NCI-H1930 (cell line): ENCODE measurements at places on chromosomes 7 and 10.

GRCh38 chr7:129742256-129742655, 130.7 kb downstream of the NRF1 start:
- no peak for DNase-seq

DNA sequence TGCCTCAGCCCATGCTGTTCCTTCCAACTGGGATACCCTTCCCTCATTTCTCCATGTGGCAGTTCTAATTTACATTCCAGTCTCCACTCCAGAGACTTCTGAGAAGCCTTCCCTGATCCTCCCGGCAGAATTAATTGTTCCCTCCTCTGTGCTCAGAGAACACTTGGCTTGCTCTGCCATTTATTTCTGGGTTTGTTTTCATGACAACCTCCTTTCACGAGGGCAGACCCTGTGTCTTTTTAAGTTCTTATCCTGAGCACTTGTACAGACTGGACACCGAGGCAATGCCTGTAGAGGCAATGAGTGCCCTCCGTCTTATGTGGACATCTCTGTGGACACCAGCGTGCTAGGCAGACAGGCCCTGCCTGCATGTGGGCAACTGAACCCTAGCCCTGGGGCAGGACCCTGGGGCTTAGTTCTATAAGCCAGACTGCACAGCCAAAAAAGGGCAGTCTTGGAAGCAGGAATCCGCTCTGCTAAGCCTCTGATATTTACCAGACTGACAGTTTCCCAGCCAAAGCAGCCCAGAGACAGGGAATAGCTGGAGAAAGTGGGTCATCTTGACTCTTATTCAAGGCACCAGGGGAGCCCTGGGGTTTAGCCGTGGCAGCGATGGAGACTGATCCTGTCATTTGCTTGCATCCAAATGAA, 474.0 kb downstream of the RPS24 start:
- no peak for DNase-seq

GRCh38 chr7:20358106-20358505, 27.4 kb downstream of the ITGB8 start:
- no peak for DNase-seq

GRCh38 chr7:81839708-81840369, 70.0 kb upstream of the HGF start:
- DNase-seq: no peak

GRCh38 chr10:20767028-20767427, 130.1 kb downstream of the NEBL start:
- no peak for DNase-seq

DNA sequence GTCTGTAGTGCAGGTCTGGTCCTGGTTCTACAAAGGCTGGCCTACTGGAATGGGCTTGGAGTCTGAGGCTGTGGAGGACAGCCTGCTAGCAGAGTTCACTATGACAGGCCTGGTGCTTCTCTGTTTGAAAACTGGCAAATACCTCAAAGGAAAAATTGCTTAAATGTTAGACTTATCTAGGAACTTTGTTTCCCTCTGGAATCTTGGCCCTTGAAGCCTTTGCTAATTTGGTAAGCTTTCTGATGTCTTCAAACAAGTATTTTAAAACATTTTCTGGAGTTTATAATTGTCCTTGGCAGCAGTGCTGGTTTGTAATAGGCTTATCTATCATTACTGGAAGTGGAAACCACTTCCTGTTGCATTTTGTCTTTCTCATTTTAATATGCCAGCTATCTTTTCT, 139.7 kb downstream of the TMEM26 start:
- DNase-seq: no peak

DNA sequence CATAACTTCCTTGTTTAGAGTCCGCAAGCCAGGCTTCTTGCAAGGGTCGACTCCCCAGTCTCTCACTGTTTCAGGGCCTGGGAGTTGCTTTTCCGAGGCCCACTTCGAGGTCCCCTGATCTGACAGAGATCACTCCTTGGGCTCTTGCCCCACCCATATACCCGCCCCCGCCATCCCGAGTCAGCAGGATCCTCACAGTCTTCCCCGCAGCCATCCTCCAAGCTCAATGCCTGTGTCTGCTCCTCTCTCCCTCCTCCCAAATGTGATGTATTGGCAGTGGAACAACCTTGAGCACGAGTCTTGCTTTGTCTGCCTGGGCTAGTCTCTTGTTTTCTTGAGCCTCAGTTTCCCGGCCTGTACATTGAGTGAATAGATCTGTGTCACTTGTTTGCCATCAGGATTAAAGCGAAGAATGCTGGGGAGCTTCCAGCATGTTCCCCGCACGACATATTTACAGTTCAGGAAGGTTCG, 2.4 kb upstream of the HMX2 start:
- DNase-seq: no peak

DNA sequence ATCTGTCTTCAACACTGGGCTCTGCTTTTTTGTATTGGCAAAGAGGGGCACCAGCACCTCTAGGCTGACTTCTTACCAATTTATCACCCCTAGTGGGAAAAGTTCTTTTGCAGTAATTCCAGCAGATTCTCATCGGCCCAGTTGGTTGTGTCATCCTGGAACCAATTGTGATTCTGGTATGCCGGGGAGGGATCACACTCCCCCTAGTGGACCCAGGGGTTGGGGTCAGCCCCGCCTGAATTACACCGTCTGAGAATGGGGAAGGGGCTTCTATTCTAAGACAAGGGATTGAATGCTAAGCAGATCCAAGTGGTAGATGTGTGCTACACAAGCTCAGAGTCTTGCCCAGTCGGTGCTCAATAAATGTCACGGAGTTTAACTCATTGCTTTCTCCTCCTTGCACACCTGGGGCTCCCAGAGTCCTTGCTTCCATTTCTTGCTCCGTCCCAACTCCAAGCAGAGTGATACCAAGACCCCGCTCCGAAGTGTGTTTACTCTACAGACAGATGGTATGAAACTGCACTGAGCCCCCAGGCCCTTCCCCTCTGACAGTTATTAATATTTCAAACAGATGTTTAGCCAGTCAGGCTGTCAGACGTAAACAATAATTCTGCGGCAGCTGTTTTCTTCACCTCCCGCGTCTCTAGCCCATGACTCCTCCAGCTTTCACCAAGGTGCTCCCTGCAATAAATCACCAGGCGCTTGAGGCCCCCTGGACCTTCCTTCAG, 71.9 kb downstream of the C10orf105 start:
- DNase-seq: no peak

DNA sequence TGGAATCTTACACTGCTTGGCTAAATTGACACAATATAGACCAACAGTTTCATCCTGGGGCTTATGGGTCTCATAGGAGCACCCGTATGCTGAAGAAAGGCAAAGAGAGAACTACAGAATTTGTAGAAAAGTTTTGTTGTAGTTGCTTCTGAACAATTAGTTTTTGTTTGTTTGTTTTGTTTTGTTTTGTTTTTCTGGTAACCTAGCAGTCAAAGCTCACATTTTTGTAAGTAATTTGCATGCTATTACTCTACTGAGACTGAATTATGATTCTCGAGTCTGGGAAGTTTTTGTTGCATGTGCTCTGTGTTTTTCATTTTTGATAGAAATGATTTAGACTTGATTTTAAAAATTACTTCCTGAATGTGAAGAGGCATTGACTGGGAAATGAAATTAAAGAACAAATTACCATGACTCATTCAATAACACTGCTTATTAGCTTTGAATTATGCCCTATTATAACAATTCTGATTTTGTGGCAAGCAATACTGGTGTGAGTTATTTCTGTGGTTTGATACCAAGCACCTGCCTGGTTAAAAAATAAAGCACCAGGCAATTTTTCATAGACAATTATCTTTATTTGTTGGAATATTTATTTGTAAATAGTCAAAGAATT, 438 bp downstream of the LSMEM1 start:
- DNase-seq: no peak

DNA sequence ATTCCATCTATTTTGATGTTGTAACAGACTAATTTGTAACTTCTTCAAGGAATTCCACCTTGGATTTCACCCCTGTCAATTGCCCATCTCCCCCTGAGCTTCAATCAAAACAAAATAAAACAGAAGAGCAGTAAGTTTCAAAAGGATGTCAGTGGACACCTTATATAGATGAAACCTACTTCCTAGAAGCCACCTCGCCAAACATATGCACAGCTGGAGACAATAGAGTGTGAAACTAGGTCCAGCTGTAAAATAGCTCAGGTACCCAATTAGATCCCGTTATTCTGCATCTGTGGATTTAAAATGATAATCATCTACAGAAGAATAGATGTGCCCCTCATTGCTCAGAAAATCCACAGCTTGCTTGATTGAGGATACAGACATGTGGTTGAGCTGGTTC, 598.6 kb downstream of the SH2D4B start:
- DNase-seq: no peak

GRCh38 chr10:86347856-86348255, 18.7 kb downstream of the GRID1 start:
- no peak for DNase-seq

DNA sequence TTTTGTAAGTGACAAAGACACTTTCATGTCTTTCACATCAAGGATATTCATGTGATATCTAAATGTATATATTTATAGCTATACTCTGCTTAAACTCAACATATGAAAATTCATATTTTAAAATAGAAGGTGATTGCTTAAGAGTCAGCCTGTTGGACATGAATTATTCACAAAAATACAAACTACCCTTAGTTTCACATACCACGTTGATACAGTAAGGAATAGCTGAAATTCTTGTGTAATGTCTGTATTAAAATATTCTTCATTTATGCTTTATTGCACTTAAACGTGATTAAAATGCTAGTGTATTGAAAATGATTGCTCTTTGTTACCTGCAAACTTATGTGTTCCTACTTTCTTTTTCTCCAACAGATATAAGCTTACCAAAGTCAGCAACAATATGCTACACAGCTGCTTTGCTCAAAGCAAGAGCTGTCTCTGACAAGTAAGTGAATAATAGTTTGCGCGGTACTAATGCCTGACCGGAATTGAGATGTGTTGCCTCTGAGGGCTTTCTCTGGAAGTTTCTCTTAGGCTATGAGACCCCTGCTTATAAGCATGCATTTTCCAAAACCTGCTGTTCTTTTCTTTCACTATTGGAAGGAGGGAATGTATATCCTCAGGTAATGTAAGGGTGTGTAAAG, 133.8 kb downstream of the WNT2 start:
- DNase-seq: no peak

GRCh38 chr10:102918817-102919245, 737 bp downstream of the CNNM2 start:
- DNase-seq: no peak

- DNase-seq: no peak
Observed at GRCh38 chr10:131024259-131025131, 287.0 kb downstream of the TCERG1L start.

DNA sequence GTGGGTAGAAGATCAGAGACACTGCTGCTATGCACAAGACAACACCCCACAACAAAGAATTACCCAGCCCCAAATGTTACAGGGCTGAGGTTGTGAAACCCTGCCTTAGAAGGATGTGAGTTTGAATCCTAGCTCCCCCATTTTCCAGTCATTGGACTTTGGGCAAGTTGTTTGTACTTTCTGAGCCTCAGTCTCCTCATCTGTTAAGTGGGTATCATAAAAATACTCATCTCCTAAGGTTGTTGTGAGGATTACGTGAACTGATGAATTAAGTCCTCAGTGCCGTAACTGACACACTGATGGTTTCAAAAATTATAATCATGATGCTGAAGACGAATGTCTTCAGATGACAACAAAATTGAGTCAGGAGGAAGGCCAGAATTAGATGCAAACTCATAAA, 30.3 kb downstream of the RHOBTB1 start:
- DNase-seq: no peak

DNA sequence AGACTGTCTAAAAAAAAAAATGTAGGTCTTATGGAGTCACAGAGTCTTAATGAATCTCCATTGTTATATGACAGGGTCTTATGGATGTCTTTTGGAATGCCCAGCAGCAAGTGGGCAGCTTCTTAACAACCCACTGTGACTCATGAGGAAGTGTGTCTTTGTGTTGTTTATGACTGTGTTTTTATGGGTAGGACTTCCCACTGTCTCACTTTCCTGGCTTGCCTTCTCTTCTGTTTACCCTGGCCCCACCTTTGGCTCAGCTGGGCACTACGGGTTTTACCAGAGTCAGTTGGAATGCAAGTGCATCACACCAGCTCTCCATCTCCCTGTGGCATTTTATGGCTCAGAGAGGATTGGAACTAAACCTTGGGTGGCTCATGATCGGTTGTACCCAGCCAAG, 580.5 kb downstream of the AUTS2 start:
- no peak for DNase-seq

DNA sequence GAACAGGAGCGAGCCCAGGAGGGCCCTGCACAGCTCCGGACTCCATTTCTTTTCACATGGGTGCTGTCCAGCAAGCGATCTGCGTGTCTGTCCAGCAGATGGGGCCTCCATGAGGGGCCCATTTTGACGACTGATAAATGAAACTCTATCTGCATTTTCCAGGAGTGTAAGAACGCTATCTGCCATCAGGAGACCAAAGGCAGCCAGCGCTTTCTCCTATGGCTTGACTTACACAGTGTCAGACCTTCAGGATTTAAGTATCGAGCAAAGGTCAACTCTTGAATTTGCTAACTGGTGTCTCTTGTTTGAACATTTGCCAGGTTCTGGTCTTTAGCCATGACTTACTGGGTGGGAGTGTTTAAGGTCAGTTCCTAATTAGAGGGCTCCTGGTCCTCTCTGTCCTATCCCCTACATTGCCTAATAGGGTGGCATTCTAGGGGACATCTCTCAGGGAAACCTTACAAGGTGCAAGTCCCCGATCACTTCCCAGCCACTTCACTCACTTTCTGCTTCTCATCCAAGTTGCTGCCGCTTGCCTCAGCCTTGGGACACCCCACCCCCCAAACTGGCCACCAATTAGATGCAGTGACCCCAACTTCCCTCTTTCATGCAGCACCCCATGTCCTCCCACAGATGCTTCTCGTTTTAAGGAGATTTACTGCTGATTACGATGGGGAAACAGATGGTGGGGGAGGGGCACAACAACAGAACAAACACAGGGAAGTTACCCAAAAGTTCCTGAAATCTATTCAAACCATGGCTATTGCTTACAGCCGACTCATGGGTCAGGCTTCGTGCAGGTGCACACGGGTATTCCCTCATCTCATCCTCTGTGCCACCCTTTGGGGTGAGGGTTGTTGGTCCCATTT, 20.0 kb downstream of the VSIR start:
- no peak for DNase-seq

DNA sequence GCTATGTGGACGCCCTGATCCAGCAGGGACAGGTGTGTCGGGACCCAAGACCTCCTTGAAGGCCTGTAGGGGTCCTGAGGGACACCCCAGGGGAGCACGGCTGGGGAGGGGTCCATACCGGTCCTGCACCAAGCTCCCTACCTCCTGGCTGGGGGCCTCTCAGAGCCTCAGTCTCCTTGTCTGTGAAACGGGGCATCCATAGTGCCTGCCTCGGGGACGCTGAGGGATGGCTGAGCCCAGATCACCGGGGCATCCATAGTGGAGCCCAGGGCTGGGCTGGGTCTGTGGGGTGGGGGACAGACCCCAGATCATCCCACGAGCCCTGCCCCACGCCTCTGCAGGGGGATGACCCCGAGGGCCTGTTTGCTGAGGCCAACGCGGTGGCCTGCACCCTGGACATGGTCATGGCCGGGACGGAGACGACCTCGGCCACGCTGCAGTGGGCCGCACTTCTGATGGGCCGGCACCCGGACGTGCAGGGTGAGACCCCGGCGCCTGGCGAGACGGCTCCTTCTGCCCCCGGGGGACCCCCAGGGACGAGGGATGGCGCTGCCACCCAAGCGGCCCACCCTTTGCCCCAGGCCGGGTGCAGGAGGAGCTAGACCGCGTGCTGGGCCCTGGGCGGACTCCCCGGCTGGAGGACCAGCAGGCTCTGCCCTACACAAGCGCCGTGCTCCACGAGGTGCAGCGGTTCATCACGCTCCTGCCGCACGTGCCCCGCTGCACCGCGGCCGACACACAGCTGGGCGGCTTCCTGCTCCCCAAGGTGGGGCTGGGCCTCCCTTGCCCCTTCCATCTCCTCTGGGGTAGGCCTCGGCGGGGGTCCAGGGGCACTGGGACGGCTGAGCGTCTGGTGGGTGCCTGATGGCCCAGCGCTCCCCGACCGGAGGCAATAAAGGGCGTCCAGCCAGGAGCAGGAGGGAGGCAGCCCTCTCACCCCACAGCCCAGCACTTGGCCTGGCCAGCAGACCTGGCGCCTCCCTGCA, 4.1 kb downstream of the CYP2W1 start:
- no peak for DNase-seq
